ENCODE measurements at places on chromosomes 7 and 10.

GRCh38 chr10:13221572-13221971 is 12.6 kb downstream of the UCMA start:
- DNase-seq: no peak

GRCh38 chr7:151958036-151959010 is 2.1 kb downstream of the GALNTL5 start:
- DNase-seq: no peak

- DNase-seq: peak; percentile 65
These were observed 639 bp downstream of the TSPAN13 start for GRCh38 chr7:16753932-16754855.

GRCh38 chr7:89681448-89681847 is 472.8 kb upstream of the STEAP1 start:
- no peak for DNase-seq

DNA sequence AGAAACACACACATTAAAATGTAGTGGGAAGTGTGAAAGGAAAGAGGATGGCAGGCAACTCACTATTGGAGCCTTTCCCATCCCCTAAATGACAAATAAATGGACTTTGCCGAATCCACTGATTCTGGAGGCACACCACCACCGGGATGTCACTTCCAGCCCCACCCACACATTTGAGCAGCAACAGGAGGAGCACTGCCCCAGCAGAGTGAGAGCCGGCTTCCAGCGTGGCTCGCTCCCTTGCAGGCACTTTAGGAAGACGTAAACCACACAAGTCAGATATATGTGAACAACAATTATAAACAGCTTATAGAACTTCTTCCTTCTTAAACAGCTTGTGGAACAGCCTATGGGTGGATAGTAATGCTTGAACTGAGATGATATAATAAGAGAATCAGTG is 191.0 kb downstream of the DGKI start:
- DNase-seq: no peak

GRCh38 chr10:78706256-78706655 is 362.5 kb upstream of the ZMIZ1 start:
- no peak for DNase-seq

DNA sequence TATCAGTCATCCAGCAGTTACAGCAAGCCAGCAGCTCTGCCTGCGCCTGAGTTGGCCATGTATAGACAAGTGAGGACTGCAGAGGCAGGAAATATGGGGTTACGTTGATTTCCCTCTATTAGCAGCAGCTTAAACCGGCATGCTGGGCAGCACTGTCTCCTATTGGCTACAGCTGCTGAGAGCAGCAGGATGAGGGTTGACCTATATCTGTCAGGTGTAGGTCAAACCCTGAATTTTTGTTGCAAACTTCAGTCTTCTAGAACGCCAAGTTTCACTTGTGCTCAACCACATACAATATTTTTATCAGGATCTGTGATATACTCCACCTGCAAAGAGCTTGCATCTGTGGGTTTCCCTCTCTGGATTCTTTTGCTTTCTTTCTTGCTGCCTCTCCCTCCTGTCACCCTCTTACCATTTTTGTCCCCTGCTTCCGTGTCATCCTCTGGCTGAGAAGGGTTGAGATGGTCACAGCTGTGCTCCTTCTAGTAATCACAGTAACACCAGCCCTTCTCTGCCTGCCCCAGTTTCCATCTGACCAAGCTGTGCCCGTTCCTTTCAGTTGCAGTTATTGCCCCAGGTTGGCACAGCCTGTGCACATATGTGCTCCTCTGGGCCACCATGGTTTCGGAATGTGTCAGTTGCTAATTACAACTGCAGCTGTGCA is 23.8 kb upstream of the GLCCI1 start:
- peak; percentile 87 for DNase-seq

DNA sequence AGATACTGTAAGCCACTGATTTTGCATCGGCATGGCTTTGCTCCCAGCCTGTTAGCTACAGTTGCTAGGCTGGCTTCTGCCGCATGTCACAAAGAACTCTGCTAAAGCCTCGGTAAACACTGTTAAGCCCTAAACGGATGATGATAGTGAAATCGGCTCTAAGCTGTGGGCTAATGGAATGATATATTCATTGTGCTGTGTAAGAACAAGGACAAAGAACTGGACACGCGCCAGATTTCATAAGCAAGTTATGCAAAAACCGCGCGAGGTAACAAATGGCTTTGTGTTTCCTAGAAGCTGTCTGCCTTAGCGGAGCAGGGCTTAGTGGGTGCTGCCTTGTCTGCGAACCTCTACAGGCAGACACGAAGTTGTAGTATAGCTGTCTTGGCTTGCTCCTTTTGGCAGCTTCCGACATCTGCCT is 331.3 kb upstream of the COBL start:
- DNase-seq: no peak

- DNase-seq: no peak
These were observed 3.1 kb downstream of the ANKRD22 start for GRCh38 chr10:88848499-88848898.

DNA sequence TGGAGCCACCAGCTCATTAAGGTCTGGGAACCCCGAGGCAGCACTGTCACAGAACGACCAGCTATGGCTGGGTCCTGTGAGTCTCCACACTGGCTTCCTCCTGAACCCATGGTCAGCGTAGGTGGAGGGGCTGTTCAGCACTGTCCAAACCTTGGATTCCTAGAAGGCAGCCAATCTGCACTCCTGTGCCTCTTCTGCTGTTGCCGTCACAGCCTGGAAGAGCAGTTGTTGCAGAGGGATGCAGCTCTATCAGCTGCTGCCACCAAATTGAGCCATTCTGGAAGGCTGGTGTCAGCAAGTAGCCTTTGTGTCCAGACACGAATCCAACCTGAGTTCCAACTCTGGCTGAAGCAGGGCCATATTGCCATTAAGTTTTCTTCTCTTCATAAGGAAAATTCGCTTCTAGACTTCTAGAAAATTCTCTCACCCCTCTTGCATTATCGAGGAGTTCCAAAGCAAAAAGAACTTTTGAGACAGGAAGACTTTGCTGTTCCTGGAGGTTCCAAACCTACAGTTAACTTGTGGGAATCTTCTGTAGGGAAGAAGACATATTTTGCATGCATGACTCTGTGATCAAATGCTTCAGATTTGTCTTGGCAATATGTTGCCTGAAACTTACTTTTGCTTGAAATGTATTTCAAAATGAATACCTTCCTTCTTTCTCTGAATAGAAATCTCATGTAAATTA is 84.0 kb downstream of the LRGUK start:
- no peak for DNase-seq

- DNase-seq: no peak
These were observed 52.3 kb upstream of the SEPHS1 start for GRCh38 chr10:13400196-13400965.

Data from NCI-H1694 treated with DMSO at 0.1 percent for 48 hours (cell line).